Anterior cingulate cortex (tissue), 58 donors: ENCODE measurements at places on chromosomes 1 and 21.

- no peak for DNase-seq
Observed at GRCh38 chr1:34740161-34740868, 14.5 kb upstream of the GJB5 start.

DNA sequence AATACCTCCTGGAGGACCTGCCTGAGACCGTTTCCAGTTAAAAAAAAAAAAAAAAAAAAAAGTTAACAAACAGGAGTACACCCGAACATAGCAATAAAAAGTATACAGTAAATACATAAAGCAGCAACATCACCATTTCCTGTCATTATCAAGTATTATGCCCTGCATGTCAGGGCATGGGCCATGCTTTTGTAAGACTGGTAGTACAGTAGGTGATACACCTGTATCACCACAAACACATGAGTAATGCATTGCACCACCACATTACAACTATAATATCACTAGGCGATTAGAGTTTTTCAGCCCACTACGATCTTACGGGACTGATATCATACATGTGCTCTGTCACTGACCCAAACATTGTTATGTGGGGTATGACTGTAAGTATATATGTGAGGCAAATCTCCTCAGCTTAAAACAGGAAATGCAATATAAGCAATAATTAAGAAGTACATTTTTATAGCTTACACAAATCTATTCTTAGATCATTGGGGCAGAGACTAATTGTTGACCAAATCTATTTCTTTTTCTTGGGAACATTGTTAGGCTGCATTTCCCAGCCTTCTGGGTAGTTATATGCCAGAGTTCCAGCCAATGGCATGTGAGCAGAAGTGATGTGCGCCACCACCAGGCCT, 98.1 kb downstream of the PLD5 start:
- DNase-seq = no peak

GRCh38 chr1:8018492-8019228, 7.4 kb downstream of the ERRFI1 start:
- DNase-seq = no peak

GRCh38 chr1:11377001-11377583, 101.9 kb upstream of the DISP3 start:
- DNase-seq = no peak

- no peak for DNase-seq
Observed at GRCh38 chr21:41152147-41152546, 15.8 kb upstream of the BACE2 start.

- no peak for DNase-seq
Observed at GRCh38 chr1:206510371-206510770, 3.0 kb downstream of the RASSF5 start.

DNA sequence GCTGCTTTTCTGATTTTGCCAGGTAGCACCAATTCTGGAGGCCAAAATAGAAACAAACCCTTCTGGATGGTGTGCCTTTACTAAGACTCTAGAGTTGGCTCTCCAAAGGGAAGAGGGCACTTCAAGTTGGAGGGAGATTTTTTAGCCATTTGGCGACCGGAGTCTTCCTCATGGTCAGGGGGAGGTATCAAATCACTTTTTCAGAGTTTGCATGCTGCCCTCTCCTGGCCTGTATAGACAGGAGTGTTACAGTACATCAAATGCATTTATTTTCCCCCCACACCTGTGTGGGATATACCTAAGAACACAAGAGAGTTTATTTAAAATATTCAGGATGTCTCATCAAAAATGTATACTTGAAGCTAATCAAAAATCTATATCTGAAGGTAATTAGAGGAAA, 3.2 kb downstream of the GREM2 start:
- DNase-seq = no peak

GRCh38 chr1:24424207-24424606, 8.6 kb downstream of the NIPAL3 start:
- DNase-seq = no peak

DNA sequence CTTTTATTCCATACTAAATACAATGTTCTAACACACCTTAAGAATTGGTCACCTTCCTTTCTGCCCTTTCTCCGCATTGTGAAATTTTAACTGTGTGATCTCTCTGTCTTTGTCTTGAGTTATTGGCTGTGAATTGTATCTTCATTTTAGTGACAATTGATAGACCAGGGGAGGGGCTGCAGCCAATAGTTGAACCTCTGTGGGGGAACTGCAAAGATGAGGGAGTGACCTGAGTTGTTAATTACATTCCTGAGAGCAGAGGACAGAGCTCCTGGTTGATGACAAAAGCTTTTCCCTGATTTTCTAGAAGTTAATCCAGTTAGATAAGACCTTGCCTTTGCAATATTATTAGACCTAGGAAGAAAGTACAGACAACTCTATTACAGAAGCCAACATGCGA, 1535.7 kb downstream of the BRINP3 start:
- DNase-seq = no peak

- no peak for DNase-seq
Observed at GRCh38 chr1:188904201-188904600, 1573.5 kb downstream of the BRINP3 start.

DNA sequence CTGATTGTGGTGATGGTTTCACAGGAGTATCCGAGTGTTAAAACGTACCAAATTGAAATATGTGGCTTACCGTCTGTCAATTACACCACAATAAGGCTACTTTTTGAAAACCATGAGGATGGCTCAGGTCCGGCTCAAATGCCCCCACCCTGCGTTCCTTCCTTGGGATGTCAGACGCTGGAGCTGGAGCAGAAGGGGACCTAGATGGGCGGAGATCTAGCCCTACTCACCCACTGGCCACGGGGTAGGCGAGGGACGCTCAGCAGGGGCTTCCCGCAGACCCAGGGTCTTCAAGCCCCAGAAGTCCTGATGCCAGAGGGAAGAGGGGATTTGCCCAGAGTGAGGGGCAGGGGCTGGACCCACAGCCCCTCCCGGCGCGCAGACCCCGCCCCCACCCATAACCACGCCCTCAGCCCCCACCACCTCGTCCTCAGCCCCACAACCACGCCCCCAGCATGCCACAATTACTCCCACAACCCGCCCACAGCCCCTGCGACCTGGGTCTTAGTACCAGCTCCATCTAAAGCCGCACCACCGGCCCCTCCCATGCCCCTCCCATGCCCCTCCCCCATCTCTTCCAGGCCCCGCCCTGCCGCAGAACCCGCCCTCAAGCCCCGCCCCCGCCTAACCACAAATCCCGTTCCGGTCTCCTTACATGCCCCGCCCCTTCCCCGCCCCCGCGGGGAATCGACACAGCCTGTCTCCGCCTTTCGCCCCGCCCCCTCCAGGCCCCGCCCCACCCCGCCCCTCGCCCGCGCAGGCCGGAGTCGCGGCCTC, at the start of gene LRRC3:
TSS of gene LRRC3 (plus strand) at position 764 of the 777 bp plus-strand sequence. CDS start 1,135 bp downstream, outside the sequence.
- DNase-seq = no peak

- no peak for DNase-seq
Observed at GRCh38 chr1:47793563-47793962, 203.6 kb downstream of the TRABD2B start.

GRCh38 chr1:98865796-98866195, 138.9 kb downstream of the PLPPR5 start:
- DNase-seq = no peak

GRCh38 chr1:181159451-181160140, 71.1 kb downstream of the IER5 start:
- DNase-seq = no peak

DNA sequence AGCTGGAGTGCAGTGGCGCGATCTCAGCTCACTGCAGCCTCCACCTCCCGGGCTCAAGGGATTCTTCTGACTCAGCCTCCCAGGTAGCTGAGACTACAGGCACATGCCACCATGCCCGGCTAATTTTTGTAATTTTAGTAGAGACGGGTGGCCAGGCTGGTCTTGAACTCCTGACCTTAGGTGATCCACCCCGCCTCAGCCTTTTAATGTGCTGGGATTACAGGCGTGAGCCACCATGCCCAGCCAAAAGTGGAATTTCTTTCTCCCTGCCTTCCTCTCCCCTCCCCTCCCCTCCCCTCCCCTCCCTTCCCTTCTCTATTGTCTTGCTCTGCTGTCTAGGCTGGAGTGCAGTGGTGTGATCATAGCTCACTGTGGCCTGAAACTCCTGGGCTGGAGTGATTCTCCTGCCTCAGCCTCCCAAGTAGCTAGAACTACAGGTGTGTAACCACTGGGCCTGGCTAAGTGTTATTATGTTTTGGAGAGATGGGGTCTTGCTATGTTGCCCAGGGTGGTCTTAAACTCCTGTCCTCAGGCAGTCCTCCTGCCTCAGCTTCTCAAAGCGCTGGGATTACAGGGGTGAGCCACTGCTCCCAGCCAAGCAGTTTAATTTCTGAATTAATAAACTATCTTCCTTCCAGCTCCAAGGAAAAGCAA, 10.0 kb upstream of the MACF1 start:
- DNase-seq = no peak

DNA sequence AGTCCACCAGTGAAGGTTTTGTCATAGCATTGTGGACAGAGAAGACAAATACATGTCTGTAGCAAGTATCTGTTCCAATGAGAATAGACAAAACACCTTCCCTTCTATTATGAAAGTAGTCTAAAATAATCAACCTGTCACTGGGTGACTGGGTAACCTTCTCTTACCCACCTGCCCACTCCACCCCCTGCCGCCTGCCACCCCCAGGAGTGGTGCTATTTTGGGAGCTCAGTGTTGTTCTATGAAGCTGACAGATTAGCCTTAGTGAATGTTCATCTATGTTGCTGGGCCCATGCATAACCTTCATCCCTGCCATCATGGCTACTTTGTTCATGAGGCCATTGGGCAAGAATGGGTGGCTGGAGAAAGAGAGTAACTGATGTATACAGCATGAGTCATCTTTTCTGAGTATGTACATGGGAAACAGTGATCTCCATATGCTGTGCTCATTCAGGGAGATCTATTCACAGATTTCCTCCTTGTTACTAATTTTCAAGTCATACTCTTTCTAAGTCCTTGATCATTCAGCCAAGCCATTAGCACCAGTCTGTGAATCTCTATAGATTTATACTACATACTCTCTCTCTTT, 24.8 kb downstream of the MARK1 start:
- no peak for DNase-seq

GRCh38 chr1:198559362-198559761, 18.9 kb upstream of the ATP6V1G3 start:
- no peak for DNase-seq

- no peak for DNase-seq
Observed at GRCh38 chr1:162908780-162909179, 47.8 kb upstream of the CCDC190 start.

- no peak for DNase-seq
Observed at GRCh38 chr21:25850126-25850842, 115.5 kb downstream of the GABPA start.

- no peak for DNase-seq
Observed at GRCh38 chr1:170461762-170462384, 70.1 kb upstream of the GORAB start.

DNA sequence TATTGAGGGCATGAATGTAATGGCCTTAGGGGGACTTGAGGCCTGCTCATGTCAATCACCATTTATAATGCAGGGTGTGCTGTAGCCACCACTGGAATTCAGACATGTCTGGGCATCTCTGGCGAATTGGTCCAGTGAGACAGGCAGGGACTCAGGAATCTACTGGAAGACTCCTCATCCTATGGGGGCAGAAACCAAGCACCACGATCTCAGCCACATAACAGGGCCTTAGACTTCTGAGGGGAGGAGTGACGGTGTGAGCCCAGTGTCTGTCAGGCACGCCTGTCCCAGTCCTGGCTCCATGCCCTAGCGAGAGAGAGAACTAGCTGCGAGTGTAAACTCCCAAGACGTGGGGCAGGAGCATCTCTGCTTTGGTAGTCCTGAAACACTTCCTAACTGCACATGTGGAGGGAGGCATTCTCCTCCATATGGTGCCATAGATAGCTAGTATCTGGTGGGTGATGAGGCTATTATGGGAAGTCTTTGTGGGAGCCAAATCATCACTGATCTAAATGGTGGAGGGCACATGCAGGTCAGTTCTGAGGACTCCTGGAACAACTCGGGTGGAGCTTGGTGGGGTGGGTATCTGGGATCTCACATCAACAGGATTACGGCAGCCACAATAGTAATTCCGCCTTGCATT, 29.8 kb upstream of the KIAA0040 start:
- DNase-seq = no peak

DNA sequence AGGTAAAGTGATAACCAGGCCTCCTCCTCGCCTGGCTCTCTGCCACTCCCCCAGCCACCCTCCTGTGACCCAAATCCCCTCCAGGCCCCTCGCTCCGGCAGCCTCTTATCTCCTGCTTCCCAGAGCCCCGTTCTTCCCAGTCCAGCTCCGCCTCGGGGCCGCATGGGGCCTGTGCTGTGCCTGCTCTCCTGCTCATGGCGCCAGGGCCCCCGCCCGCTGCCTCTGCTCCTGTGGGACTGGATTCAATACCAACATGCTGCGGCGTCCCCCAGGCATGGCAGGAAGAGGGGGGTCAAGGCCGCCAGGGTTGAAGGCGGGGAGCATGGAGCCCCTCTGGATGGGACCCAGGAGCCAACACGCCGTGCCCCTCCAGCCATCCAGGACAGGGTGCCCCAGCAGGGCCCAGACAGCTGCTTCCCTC, 213.0 kb upstream of the VAMP3 start:
- DNase-seq = no peak

DNA sequence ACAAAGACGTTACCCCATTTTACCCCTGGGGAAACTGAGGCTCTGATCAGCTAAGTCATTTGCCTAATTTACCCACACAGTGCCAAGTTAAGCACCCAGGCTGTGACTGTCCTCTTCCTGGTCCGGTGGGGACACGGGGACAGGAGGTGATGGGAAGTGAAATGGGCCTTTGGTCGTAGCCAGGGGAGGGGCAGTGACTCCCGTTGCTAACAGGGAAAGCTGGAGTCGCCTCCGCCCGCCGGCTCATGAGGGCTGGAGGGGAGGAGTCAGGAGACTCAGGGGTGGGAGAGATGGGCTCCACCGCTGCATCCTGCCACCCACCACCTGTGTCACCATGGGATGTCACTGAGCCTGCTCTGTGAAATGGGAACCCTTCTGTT, 139.3 kb downstream of the PGBD5 start:
- no peak for DNase-seq

DNA sequence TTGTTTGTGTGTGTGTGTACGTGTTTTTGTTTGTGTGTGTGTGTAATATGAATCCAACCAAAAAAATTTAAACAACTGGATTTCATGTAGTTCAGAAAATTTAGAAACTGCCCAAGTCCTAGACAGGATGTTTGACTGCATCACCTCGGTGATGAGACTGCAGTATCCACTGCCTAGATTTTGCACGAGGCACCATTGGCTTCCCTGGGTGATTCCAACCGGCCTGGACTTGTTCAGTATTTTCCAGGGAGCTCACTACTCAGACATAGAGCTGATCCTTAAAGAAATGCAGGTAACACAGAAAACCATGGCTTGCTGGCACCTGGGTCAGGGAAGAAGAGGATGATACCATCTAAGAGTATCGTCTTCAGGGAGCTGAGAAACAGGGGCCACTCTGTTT, 18.2 kb upstream of the KCNK2 start:
- no peak for DNase-seq
